ENCODE measurements at places on chromosomes 2 and 18.

GRCh38 chr2:143375384-143375880 is 246.2 kb downstream of the ARHGAP15 start:
- no peak for DNase-seq

- no peak for DNase-seq
These were observed 6.0 kb upstream of the ALPP start for GRCh38 chr2:232372231-232373208.

DNA sequence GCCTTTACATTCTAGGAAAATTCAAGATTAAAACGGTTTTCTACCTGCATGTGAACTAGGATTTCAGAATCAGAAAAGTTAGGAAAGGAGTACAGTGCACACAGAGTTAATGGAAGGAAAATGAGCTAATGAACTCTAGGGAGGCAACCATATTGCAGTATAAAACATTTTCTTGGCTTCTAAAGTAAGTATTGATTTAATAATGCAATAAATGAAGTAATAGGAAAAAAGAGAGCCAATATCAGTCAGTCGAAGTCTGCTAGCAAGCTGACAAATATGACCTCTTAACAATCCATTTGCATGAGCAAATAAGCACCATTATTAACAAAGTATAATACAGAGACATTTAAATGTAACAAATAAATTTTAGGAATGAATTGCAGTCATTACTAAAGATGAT is 80.2 kb upstream of the COL3A1 start:
- DNase-seq = no peak

DNA sequence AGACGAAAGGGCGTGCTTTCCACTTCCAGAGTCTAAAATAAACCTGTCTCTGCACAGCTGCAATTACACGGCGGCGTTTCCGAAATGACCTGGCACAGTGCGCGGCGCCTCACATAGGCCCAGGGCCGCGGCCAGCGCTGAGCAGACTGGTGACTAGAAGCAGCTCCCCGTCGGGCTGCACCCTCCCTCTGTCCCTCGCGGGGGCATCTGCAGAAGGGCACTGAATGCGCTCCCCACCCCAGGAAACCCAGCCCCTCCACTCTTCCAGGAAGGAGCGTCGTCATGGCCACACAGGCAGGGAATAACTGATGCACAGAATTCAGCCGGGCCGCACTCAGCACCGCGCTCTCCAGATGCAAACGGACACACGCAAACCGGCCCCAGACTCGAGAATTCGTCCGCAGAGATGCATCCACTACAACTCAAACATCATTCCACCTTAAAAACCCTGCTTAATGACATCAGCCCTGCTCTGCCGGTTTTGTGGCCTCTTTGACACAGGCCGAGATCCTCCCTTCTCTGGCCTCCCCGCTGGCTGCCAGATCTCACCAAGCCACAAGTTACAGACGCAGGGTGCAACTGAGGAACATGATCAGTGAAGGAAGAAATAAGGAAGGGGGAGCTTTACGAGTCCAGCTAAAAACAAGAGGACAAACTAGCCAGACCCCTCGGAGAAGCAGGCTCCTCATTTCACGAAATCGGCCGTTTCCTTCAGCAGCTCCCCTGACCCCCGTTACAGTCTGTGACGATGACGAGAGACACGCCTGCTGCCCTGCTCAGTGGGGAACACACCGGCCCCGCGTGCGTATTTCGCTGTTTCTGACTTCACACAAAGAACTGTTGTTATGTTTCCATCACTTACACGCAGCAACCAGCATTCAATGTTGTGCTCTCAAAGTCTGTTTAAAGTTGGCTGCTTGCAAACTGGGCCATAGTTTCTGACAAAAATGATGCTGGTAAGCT is 40.2 kb downstream of the MBP start:
- DNase-seq = no peak

GRCh38 chr18:61896757-61897156 is 4.0 kb upstream of the RNF152 start:
- DNase-seq = no peak

DNA sequence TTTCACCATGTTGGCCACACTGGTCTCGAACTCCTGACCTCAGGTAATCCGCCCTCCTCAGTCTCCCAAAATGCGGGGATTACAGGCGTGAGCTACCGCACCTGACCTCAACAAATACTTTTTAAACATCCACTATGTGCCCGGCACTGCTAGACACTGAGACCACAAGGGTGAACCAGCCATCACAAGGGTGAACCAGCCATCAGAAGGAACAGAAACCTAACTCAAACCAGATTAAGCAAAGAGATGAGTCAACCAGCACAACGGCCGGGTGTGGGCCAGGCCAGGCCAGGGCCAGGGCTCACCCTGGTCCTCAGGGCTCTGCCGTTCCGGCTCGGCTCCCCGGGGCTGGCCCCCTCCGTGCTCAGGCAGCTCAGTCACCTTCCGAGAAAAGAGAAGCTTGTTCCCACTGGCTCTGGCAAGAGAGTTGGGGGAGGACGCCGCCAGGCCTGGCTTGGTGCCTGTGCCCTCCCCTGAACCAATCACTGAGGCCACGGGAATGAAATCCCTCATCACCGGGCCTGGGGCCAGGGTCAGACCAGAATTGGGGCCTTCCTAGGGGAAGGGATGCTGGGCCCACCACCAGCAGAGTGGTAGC is 4.4 kb downstream of the TEX44 start:
- no peak for DNase-seq
